Activated T-helper 9 cell treated with anti-CD3 and anti-CD28 coated beads, Interleukin-2, amount 50 U/mL, for 16 hours (primary cell): ENCODE measurements at places on chromosomes 1 and 21.

GRCh38 chr1:59308839-59309238 is 11.9 kb downstream of the FGGY start:
- no peak for DNase-seq

DNA sequence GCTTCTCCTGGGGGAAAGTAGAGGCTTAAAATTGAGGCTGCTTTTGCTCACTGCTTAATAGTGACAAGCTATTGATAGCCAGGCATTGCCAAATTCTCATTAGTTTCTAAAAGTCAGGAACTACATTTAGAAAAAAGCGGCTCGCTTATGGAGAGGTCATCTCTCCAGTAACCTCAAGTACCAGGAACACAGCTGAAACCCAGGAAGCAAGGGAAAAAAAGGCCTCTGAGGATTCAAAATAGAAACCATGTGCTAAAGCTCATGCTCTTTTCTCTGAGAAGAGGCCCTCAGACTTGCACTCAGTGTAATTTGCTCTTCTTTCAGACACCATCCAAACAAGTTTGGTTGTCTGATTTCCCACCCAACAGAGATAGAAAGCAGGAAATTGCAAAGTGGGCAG is 261.4 kb upstream of the USP25 start:
- DNase-seq: no peak

DNA sequence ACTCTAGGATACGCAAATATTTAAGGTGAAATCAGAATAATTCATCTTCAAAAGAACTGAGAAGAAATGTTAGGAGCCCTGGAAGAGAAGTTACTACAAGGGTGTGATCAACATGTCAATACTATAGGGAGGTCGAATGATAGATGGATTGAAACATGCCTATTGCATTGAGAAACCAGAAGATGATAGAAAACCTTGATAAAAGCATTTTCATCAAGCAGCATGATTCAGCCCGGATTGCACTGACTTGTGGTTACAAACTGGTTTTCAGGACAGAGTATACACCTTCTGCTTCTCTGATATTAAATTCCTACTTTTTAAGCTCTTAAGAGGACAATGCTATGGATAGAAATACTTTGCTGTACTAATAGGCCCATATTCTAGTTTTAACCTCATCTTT is 164.2 kb downstream of the FMN2 start:
- no peak for DNase-seq

GRCh38 chr21:16086121-16086520 is 356.3 kb downstream of the USP25 start:
- no peak for DNase-seq

- no peak for DNase-seq
Observed at GRCh38 chr1:89896105-89896942, 75.5 kb downstream of the LRRC8D start.
